ENCODE measurements at places on chromosomes 16 and 17.

DNA sequence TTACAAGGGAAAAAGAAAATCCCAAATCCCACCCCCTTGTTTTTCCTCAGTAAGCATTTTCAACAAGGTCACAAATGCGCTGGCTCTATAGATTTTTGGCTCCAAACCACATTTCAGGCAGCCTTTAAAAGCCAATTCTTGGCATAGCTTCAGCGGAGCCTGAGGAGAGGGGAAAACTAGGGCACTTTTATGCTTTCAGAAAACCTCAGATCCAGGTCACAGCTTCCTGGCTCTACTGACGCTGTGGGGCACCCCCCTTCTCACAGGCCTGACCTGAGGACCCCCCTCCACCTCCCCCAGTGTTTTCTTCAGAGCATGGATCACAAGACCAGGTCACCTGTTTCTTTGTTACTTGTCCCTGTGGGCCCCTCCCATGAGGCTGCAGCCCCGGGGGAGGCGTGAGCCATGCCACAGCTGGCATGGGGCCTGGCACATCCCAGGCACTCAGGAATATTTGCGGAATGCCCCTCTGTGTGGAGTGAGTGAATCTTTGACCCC, 30.1 kb upstream of the MTSS2 start:
- no peak for DNase-seq

- no peak for DNase-seq
Observed at GRCh38 chr17:46061435-46061834, 62.4 kb downstream of the STH start.

DNA sequence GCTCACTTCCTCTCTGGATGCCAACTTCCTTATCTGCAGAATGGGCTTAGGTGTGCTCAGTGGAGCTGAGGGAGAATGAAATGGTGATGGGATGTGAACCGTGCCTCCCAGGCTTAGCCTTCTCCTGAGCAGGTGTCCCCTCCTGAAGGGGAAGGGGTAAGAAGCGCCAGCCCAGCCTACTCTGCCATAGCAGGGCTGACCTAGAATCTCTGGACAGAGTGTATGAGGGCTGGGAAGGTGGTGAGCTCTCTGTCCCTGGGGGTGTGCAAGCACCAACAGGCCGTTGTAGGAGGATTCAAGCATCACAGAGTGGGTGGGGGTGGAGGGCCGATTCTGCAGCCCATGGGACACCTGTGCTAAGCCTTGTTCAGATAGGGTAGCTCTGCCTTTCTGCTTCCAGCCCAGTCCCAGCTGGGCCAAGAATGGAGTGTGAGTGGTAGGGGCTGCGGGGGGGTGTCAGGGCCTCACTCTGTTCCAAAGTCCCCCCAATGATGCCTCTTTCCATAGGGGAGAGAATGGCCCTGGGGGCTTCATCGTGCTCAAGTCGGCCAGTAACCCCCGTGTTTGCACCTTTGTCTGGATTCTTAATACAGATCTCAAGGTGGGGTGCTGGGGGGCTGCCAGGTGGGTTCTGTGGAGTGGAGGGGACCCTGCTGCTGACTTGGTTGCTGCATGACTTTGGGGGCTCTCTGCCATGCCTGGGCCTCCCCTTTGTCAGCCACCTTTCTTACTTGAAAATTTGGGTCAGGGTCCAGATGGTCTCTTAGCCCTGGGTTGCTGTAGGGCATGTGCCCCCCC, 3.2 kb upstream of the TCAP start:
- DNase-seq: no peak

GRCh38 chr17:75856062-75856756, 1.1 kb upstream of the WBP2 start:
- DNase-seq: no peak

DNA sequence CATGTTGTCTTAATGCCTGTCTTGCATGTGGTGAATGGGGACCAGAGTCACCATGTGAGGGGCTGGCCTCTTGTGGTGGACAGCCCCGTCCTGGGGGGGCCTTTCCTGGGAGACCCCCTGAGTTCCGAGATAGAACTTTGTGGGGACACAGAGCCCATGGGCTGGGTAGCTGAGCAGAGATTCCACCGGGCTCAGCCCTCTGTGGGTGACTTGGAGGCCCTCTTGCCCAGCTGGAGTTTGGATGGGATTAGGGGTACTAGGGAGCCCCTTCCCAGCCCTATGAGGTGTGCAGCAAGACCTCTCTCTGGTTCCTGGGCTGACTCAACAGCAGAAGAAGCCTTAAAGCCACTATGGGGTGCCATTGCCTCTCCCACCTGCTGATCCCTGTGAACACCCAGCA, 38.1 kb downstream of the MRC2 start:
- DNase-seq: no peak

DNA sequence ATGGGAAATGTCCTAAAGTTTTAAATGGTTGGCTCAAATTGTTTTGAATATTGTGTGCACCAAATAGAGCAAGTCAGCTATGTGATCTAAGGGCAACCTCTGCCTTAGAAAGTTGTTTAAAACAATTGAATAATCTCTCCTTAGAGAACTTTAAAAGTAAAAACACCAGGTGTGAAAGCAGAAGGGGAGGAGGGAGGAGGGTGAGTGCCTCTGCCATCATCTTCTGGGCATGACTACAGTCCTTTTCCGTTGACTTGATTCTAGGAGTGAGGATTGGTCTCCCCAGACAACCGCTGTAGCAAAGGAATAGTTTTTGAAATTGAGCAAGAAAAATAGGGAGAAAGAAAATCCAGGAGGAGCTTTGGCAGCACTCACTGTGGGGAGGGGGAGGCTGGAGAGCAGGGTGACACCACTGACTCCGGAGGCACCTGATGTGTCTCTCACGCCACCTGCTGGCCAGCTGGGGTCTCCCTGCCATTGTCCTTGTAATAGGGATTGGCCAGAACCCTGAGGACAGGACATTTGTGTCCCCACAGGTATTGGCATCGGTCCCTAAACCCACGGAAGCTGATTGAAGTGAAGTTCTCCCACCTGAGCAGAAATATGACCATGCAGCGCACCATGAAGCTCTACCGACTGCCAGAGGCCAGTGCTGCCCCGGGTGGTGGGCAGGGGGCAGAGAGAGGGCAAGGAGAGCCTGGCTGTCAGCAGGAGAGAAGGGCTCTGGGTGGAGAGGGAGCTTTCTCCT, 33.3 kb downstream of the PLCD3 start:
- DNase-seq: peak; percentile 89

DNA sequence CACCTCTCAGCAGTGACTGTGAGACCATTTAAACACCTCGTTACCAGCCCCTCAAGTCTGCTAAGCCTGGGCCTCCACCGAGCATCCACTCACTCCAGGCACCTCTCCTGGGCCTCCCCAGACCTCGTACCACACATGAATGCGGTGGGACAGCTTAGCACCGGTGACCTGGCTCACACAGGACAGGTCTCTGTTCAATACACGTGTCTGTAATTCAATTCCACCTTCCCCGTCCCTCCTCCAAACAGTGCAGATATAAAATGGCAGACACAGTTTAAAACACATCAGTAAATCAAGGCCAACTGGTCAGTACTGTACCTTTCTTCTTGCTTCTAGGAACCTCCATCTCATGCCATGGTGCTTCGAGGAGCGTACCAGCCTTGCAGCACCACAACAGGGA, 73.9 kb downstream of the ZNF778 start:
- DNase-seq: no peak

GRCh38 chr16:21116148-21116693, 34.4 kb downstream of the DNAH3 start:
- no peak for DNase-seq

GRCh38 chr17:44417553-44417952, 28.1 kb upstream of the ITGA2B start:
- no peak for DNase-seq

GRCh38 chr17:82828875-82829487, 10.8 kb downstream of the ZNF750 start:
- no peak for DNase-seq

GRCh38 chr17:6254036-6254435, 180.9 kb downstream of the AIPL1 start:
- DNase-seq: no peak

GRCh38 chr17:40529991-40530390, 28.6 kb upstream of the TNS4 start:
- DNase-seq: no peak

DNA sequence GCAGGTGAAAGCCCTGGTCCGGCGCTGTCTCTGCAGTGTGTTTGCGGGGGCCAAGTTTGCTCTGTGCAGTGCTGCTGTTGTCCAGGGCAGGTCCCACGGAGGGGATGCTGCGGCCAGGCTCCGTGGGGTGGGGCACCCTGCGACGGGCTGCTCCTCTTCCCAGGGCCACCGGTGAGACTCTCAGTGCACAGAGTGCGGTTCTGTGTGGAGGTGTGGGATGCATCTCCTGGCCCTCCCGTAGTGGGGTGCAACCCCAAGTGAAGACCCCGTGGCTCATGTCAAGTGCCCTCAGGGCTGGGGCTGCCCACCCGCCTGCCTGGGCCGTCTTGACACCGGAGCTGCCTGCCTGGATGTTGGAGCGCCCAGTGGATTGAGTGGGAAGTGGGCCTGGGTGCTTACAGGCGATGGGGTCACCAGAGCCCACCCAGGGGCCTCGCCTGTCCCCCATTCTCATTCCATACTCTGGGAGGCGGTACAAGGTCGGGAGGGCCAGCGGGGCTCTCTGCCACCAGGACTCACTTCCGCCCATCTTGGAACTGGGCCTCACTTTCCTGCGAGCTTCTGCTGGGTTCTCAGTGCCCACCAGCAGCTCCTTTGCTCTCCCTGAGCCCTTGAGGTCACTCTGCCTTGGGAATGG, 119.9 kb downstream of the BANP start:
- DNase-seq: no peak

DNA sequence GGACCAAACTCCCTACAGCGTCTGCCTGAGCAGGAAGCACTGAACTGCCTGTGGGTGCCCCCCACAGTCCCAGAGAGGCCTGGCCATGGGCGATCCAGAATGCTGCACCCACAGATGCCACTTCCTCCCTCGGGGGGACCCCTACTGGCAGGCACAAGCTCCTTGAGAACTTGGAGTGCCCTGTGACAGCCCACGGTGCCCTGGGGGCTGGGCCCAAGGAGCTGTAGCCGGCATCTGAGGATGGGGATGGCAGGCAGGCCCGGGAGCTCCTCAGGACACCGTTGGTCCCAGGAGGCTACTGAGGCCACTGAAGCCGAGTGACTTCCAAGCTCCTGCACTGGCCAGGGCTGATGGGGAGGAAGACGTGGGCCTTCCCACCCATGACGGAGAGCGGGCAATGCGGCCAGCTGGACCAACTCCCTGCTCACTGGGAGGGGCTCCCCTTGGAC, 15.1 kb upstream of the RASD1 start:
- no peak for DNase-seq

DNA sequence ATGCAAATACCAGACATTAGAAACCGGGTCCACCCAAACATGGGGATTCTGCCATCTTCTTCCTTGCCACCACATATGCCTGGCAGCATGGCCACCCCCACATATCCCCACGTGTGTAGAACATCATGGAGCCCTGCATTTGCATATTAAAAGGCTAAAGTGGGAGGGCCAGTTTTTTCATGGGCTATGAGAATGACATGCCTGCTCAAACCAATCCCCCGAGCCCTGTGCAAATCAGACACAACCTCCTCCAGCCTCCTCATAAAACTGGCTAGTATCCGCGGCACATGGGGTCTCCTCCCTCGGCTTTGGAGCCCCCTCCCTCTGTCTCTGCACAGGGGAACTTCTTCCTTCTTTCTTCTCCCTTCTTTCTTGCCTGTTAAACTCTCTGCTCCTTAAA, 174.9 kb upstream of the WSCD1 start:
- DNase-seq: no peak

DNA sequence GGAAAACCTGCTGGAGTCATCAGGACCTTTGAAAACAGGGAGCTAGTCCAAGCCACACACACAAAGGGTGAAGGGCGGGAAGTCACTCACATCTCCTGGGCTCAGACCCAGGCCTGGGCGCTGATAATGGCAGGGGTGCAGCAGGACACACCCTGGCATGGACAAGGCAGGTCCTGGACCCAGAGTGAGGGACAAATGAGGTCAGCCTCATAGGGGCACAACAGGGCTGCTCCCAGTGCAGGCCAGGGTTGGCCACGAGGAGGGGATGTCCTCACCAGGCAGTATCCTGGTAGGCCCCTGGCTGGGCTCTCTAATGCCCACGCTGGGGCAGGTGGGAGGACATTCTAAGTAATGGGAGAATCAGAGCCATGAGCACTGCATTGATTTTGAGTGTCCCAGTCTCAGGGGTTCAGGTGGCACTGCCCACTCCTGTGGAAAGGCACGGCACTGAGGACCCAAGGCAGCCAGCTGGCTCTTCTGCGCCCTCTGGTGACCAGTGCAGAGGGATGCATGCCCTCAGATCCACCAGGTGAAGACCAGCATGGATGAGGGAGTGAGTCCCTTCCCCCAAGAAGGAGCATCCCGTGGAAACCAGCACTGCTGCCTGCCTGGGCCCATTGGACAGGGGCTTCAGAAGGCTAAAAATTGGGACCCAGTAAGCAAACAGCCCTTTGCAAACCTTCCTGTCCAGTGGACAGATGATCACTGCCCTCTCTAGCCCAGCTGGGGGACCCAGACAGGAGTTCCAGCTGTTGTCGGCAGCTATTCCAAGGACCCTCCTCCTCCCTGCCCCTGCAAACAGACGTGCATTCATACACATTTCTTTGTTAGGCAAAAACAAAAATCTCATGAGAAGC, 23.4 kb upstream of the SREBF1 start:
- no peak for DNase-seq

GRCh38 chr17:55533608-55534007, 22.4 kb upstream of the SMIM36 start:
- no peak for DNase-seq

DNA sequence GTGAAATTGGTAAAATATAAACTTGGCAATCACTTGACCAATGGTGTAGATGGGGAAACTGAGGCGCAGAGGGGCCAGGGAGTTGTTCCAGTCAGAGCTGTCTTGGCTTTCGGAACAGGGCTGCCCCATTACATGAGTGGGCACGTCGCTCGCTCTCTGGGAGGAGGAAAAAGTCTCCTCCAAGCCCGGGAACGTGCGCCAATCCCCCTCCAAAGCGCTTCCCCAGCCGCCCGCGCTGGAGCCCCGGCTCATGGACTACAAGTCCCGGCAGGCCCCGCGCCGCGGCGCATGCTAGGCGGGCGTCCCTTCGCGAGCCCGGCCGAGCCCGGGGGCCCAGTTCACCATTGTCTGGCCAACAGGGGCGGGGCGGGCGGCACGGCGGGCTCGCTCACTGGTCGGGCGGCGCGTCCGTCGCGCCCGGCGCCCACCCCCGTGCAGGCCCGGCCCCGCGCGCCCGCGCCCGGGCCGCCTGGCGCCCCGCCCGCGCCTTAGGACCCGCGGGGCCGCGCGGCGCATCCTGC, at the start of gene LLGL1:
LLGL1 (plus strand) TSS at position 515 of the 521 bp plus-strand sequence. CDS start 48 bp downstream, outside the sequence.
- DNase-seq: peak; percentile 91

GRCh38 chr16:20411055-20411454, 1.7 kb downstream of the ACSM5 start:
- no peak for DNase-seq

All from omental fat pad (tissue), 4 donors.